ENCODE measurements at places on chromosomes 6 and 20. TPM values are rescaled to one million over a fixed set of nuclear protein-coding genes. Genes with fewer than 3 reads are reported as not detected.

GRCh38 chr6:145138469-145139139, 596.7 kb downstream of the EPM2A start:
- H3K27me3 ChIP-seq: no peaks in the 10 kb centered on the region
- no peaks in the 10 kb centered on the region for H3K36me3 ChIP-seq
- H3K4me3 ChIP-seq: no peak overlapping the region
- no peak for DNase-seq
- H3K27ac ChIP-seq: no peak overlapping the region

- no peaks in the 10 kb centered on the region for H3K36me3 ChIP-seq
- no peaks in the 10 kb centered on the region for H3K27me3 ChIP-seq
- no peak overlapping the region for H3K27ac ChIP-seq
- DNase-seq: no peak
- peaks cover 27% of the 10 kb centered on the region for H3K4me1 ChIP-seq
Measured at GRCh38 chr6:37903351-37904340, 84.1 kb downstream of the ZFAND3 start.

DNA sequence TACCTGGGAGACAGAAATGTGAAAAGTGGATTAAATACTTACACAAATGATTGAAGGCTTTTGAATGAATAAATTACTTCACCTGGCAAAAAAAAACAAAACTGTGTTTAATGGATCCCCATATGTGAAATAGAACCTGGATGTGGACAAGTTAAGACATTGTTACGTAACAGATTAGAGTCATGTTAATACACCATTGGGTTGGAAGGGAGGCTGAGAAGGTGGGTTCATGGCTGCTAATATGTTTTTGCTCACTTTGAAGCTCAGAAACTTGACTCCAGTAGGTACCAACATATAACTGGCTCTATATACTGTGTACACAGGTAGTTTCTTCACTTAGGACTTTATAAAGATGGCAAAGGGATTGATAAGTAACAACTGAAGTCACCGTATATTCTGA, 21.4 kb upstream of the TENT5A start:
- no peak overlapping the region for H3K4me3 ChIP-seq
- no peak for DNase-seq

DNA sequence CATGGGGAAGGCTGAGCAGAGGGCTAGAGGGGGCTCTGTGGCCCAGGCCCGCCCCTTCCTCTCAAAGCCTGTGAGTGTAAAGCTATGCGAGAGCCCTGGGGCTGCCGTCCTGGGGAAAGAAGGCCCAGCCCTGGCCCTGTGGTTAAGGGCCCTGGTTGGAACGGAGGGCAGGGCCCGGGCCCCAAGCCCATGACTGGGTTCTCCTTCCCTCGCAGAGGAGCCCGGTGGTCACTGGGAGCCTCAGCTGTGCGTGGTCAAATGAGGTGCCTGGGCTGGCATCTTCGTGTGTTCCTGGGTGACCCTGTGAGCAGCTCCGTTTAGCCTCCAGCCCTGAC, 56.0 kb downstream of the SMOC2 start:
- H3K4me3 ChIP-seq: no peak overlapping the region
- no peak overlapping the region for H3K27ac ChIP-seq
- H3K36me3 ChIP-seq: no peaks in the 10 kb centered on the region

- peaks cover 6% of the 10 kb centered on the region for H3K27me3 ChIP-seq
- no peaks in the 10 kb centered on the region for H3K4me1 ChIP-seq
- H3K4me3 ChIP-seq: no peak overlapping the region
Measured at GRCh38 chr6:8110725-8111124, 8.4 kb upstream of the EEF1E1 start.

DNA sequence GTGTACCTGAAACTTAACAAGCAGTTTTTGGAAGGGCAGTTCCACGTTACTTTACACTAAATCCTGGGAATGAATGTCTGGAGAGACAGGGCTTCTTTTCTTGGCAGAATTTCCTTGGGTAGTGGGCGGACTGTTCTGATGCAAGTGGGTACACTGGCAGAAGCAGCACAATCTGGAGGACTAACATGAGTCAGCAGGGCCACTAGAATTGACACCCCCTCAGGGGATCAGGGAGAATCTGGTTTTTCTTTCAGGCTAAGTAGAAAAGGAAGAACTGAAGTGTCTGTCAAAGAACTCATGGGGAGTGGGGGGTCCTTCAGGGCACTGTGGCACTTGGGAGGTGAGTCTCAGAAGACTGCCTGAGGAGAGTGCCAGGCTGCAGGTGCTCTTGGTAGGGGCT, 34.6 kb downstream of the PANK2 start:
- H3K27ac ChIP-seq: no peak overlapping the region
- DNase-seq: no peak
- peaks cover 29% of the 10 kb centered on the region for H3K36me3 ChIP-seq
- H3K27me3 ChIP-seq: no peaks in the 10 kb centered on the region
- peaks cover 21% of the 10 kb centered on the region for H3K4me1 ChIP-seq
- H3K4me3 ChIP-seq: no peak overlapping the region

Gene CCNC
- 41.3 TPM for total RNA-seq
